Activated CD4-positive, alpha-beta T cell treated with anti-CD3 and anti-CD28 coated beads for 48 hours (primary cell): ENCODE measurements at places on chromosomes 12 and 14.

DNA sequence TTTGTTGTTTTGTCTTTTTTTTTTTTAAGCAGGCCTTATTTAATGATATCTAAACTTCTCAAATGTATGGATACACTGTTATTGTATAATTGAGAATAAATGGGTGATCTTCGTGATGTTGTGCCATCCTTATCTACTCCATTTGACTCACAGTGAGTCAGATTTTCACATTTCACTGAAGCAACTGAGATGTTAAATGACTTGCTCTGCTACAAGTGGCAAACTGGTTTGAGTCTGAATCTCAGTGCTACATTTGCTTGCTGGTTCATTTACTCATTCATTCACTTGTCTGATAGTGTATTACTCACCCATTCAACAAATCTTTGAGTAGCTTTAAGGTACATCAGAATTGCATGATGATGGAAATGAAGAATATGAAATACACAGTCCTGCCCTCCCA lies 2.6 kb downstream of the KIAA0586 start:
- DNase-seq: peak; percentile 8

GRCh38 chr12:76266797-76267196 lies 81.4 kb downstream of the BBS10 start:
- no peak for DNase-seq

- no peak for DNase-seq
Observed at GRCh38 chr12:104575442-104576186, 118.9 kb downstream of the CHST11 start.

DNA sequence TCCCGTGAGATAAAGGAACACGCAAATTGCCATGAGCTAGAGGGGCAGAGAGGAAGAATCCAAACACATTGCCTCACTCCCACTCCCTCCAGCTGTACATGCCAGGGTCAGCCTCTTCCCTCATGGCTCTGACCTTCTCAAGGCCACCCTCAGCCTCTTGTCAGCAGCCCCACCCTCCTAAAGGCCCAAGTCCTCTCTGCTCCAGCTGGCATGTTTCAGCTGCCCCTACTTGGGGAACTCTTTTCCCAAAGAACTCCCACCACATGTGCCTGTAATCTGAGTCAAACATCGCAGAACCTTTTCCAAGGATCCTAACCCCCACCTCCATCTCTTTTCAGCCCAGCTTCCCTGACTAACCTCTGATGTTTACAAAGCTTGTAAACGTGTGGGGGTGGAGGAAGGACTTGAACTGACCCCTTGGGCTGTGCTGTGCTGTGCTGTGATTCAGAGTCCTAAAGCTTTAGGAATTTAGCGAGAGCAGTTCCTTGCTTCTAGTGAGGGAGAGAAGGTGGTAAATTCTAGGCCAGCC lies 7.3 kb upstream of the CACNB3 start:
- no peak for DNase-seq

DNA sequence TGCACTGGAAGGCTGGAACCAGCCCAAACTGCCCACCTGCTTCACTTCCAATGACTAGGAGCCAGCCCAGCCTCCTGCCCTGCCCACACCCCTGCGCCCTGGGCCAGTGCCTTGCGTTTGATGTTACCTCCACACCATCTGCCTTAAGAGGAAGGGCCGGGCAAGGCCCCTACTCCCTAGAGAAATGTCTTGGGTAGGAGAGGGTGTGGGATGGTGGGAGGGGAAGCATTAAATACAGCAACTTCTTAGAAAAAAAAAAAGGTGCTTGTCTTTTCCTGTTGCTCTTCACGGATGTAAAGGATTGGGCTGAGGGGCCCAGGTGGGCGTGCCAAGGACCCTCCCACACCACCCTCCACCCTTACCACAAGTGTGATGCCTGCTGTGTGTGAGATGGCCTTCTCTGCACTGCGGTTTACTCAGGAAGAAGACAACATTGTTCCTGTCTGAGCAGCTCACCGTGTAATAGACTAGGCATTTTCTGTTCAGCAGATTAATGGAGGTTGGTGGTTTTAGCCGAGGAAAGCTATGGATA lies 99.9 kb downstream of the NINJ2 start:
- peak; percentile 53 for DNase-seq

GRCh38 chr14:23577710-23578392 lies 739 bp downstream of the JPH4 start:
- no peak for DNase-seq

GRCh38 chr14:84225268-84225667 lies 1304.7 kb upstream of the FLRT2 start:
- no peak for DNase-seq

DNA sequence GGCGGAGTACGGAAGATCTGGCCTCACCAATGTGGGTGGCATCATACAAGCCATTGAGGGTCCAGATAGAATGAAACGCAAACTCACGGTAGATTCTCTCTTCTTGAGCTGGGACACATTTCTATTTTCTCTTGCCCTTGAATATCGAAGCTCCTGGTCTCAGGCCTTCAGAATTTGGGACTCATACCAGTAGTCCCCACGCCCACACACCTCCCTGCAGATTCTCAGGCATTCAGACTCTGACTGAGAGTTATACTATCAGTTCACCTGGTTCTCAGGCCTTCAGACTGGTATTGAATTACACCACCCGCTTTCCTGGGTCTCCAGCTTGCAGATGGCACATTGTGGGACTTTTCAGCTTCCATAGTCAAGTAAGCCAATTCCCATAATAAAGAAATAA lies 37.8 kb downstream of the EIF2S3B start:
- no peak for DNase-seq
